Cortex of kidney (tissue), 1 donor: ENCODE measurements at places on chromosomes 16 and 17.

GRCh38 chr16:57258226-57258909 is 13.3 kb downstream of the ARL2BP start:
- no peak for DNase-seq

- no peak for DNase-seq
These were observed 13.0 kb downstream of the NLRP1 start for GRCh38 chr17:5571281-5571680.

DNA sequence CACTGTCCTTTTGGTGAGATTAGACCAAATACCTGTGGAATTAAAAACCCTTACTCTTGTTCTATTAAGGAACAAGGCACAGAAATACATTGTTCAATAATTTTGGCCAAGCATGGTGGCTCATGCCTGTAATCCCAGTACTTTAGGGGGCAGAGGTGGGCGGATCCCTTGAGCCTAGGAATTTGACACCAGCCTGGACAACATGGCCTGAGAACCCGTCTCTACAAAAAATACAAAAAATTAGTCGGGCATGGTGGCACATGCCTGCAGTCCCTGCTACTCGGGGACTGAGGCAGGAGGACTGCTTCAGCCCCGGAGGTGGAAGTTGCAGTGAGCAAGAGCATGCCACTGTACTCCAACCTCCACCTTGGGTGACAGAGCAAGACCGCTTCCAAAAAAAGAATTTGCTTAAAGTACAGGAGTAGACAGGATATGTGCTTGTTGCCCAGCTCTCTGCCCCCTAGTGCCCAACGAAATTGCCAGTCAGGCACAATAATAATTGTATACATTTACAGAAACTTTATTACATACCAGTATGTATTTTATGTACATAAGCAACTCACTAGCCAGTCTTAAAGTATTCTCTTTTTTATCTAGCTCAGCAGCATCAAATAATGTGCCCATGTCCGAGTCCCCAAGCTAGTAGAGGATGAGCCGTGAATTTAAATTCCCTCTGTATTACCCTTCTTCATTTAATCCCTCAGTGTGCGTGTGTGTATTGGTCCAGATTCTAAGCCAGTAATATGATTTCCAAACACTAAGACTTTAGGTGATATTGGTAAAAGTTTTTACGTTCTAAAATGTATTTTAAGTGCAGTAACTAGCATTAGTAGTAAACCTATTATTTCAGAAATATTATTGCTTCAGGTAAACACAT is 1.4 kb downstream of the THUMPD1 start:
- no peak for DNase-seq

DNA sequence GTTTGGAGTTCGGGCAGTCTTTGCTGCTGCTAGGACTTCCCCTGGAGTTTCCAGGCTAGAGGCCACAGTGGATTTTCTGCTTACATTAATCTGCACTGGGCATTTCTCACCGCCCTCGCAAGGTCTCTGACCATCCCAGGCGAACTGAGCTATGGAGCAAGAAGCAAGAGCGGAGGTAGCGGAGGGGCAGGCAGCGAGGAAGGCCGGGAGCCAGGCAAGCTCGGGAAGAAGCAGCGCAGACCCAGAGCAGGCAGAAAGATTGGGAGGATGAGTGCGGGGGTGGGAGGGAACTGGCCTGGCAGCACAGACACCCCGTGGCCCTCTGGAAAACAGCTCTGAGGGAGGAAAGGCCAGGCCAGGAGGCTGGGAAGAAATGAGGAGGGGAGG is 3.8 kb downstream of the COTL1 start:
- DNase-seq, result no peak

GRCh38 chr17:82375359-82376041 is 3.9 kb downstream of the UTS2R start:
- DNase-seq, result no peak

- DNase-seq, result no peak
These were observed 15.3 kb downstream of the ZC3H7A start for GRCh38 chr16:11781773-11782172.

GRCh38 chr17:16583781-16584180 is 14.8 kb upstream of the ZNF287 start:
- DNase-seq, result no peak

DNA sequence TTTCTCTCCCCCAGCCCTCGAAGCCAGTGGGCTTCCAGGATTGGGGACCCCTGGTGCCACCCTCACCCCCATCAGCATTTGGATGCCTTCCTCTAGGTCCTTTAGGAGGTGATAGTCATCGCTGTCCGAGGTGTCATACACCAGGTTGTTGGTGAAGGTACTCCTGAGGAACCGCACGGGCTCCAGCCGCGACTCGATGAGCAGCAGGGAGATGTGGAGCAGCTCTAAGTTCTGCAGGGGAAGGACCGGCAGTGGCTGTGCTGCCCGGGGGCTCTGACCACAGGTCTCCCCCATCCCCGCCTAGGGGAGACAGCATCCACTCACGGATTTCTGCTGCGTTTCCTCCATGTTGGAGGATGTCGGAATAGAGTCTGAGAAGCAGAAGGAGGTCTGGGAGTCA is 962 bp downstream of the CSHL1 start:
- no peak for DNase-seq

DNA sequence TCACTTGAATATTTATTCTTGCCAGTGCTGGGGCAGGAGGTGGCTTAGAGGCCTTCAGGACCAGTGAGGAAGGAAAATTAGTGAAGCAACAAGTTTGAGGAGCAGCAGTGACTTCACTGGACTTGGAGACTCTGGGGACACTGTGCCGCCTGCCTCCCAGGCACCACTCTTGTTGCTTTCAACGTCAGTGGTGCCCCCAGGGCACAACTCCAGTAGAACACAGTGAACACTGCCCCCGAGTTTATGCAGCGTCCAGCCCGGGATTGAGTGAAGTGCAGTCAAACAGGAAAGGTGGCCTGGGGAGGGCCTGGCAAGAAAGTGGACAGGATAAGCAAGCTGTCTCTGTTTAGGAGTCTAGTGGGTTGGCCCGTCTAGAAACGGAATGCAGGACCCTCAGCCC is 24.4 kb upstream of the NAT9 start:
- no peak for DNase-seq

GRCh38 chr17:49518346-49519078 is 23.4 kb downstream of the NGFR start:
- DNase-seq, result no peak

- no peak for DNase-seq
These were observed 2.1 kb downstream of the METTL22 start for GRCh38 chr16:8623634-8624033.

- no peak for DNase-seq
These were observed 44.8 kb downstream of the STAT5A start for GRCh38 chr17:42333053-42333452.

DNA sequence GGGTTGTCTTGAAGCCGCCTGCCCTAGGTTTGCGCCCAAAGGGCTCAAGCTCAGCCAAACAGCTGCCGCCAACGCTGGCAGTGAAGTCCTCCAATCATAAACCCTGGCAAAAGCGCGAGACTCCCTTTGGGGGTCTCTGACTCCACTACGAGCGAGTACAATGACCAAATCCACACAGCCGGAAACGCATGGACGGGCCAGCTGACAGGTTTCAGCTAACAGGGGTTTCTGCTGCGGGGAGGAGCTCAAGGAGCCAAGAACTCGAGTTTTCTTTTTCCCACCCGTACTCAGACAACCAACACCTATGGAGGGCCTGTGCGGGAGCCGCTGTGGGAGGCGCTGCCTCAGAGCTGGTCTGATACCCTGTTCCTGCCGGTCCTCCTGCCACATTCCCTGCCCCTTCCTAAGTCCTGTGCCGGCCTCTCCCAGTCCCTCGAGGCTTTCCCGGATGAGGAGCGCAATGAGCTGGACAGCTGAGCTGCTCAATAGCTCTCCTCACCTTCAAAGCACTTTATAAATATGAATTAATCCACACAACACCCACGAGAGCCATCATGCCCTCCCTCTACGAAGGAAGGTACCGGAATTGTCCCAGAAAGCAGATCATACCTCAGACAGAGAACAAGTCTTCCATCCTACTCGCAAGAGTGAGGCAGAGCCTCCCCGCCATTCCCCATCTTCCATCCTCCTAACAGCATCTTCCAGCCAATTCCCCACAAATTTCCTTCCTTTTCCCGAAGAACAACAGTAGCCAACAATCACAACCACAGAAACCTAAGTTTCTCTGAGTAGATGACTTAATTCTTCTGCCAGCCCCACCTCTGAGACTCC is 6.1 kb downstream of the ABR start:
- no peak for DNase-seq

DNA sequence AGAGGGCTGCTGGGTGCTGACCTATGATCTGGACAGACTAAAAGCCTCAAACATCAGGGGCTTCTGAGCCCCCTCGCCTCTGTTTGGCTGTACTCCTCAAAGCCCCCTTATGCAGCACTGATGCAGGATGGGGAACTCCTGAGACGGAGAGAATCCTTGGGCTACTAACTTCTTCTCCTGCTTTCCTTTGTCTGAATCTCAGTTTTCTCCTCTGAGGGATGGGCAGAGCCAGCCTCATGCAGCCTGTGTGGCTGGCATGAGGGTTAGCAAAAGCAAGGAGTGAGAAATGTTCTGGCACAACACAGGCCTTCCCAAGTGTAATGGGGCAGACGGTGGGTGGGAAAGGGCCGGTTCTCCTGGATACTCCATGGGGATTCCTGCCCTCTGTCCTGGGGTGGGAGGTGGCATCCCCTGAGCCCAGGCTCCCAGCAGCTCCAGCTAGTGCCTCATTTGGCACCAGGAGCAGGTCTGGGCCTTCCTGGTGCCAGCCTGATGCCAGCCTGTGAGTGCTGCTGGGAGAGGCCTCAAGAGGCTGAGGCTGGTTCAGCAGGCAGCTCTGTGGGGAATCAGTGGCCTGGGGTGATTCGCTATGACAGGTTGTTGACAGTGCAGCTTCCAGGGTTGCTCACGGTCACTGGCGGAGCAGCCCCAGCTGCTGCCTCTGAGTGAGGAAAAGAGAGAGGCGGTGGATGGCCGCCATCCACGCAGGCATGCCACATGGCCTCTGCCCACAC is 4.0 kb upstream of the BRD7 start:
- no peak for DNase-seq

GRCh38 chr17:76243826-76244679 is 3.8 kb upstream of the RNF157 start:
- no peak for DNase-seq

GRCh38 chr16:77227745-77228144 is 28.5 kb downstream of the SYCE1L start:
- DNase-seq, result no peak

GRCh38 chr16:13269905-13270528 is 368.6 kb downstream of the SHISA9 start:
- DNase-seq, result no peak

- DNase-seq, result no peak
These were observed 24.0 kb upstream of the SSTR5 start for GRCh38 chr16:1048442-1049112.

DNA sequence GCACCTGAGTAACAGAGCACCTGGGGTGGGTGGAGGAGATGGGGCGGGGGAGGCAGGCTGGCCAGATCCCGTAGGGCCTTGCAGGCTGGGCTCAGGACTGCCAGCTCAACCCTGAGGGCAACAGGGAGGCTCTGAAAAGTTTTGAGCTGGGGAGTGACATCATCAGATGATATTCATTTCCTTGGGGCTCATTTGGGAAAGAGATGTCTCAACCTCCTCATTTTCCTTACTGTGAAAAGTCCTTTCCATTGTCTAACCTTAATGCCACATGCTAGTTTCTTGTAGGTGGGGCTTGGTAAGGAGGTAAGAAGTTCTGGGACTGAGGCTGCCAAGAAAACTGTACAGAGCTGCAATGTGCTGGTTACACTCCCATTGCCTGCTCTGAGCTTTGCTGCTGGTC is 3.7 kb downstream of the TNS4 start:
- DNase-seq, result no peak

DNA sequence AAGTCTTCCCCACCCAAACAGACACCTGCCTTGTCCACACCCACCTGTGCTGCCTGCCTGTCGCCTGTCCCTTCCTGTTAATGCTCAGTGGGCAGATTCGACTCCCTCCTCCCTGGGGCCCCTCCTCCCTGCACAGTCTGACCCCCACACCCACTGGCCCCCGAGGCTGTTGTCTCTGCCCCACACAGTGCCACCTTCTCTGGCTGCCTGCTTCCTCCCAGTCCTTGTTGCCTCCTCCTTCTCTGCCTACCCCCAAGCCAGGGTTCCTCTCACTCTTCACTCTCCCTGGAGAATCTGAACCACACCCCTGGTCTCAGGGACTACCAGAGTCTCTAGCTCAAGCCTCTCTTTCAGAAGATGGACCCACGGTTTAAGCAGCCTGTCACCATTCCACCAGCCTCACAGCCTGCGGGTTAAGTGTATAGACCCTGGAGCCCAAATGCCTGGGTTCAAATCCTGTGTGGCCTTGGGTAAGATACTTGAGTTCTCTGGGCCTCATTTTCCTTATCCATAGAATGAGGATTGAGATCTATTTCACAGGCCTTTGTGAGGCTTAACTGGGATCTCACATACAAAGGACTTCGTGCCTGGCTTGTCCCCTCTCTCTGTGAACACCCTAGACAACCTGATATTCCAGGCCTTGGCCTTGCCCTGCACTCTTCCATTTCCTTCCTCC is 3.8 kb upstream of the ARHGAP23 start:
- no peak for DNase-seq

DNA sequence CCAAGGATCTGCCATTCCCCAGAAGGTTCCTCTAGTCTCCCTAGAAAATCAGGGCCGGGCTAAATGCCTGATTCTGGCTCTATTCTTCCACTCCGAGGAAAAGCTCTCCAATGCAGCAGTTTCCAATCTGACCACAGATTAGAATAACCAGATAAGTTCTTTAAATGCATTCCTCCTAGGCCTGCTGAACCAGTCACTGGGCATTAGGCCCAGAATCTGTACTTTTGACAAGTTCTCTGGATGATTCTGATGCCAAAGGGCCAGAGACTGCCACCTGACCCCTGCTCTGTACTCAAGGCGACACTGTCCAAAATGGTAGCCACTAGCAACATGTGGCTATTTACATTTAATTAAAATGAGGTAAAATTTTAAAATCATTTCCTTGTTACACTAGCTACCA is 22.3 kb downstream of the MAP3K14 start:
- DNase-seq, result no peak

DNA sequence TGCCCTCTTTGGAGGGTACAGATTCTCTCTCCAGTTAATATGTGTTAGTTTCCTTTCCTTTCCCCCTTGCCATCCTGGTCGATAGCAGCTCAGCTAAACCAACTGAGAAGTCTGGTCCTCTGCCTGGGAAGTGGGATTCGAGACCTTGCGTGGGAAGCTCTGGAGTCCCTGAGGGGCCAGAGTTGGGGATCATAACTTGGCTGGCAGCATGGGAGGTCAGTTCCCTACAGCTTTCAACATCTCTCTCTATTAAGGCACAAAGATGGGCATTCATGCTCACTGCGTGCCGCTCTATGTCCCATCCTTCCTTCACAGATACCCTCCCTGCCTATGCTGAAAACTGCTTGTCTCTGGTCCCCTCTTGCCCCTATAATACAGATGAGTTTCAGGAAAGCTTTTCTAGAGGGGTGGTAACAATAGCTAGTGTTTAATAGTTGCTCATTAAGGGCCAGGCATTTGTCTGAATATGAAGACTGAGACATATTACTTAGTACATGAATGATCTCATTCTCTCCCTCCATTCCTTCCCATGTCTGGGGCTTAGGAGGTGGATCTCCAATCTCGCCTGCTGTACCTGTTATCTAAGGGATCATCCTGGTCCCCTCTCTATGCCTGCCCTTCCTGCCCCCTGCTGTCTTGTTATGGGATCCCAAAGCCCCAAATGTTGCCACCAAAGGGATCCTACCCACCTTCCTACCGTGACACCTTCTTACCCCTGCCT is 10.8 kb downstream of the THRA start:
- DNase-seq, result no peak

GRCh38 chr17:10316801-10317542 is 55.8 kb downstream of the MYH13 start:
- DNase-seq, result no peak
